IMR-90 (cell line): ENCODE measurements at places on chromosomes 2 and 18.

DNA sequence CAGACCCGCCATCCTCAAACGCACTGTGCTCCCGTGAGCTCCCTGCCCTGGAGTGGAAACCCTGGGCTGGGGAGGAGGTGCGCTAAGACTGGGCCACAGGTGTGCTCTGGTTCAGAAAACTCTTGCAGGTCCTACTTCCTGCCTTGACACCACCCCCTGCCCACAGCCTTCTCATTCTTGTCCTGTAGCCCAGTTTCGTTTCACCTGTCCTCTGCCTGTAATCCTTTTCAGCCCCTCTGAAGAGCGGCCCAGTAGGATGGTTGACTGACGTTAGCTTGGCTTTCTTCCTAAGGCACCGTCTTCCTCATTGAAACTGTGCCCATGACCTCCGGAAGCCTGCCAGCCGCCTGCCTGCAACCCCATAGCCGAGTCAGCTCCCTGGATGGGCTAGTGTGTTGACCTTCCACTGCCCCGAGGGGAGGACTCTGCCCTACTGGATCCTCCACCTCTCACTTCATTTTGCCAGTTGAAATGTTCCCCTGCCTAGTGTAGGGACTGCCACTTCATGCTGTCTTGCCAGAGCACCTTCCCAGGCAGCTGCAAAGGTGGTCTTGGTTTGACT lies 116.9 kb downstream of the AGAP1 start:
- DNase-seq = no peak

DNA sequence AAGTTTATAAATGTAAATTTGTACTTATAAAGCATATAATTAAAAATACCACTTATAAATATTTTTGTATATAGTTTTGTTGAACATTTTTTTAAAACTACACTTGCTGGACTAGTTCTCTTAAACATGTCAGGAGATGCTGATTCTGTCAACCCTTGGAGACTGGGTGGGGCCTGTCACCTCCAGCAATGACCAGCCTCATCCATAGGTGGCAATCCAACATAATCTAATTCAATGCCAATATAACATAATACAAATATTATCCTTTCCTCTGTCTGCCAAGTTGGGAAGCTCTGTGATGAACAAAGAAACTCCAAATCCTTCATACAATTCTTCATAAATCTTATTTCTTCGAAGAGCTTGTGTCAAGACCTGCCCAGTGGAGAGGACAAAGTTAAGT lies 140.4 kb downstream of the RBMS1 start:
- DNase-seq = no peak

GRCh38 chr2:36468463-36469105 lies 113.0 kb downstream of the CRIM1 start:
- peak; percentile 94 for DNase-seq

DNA sequence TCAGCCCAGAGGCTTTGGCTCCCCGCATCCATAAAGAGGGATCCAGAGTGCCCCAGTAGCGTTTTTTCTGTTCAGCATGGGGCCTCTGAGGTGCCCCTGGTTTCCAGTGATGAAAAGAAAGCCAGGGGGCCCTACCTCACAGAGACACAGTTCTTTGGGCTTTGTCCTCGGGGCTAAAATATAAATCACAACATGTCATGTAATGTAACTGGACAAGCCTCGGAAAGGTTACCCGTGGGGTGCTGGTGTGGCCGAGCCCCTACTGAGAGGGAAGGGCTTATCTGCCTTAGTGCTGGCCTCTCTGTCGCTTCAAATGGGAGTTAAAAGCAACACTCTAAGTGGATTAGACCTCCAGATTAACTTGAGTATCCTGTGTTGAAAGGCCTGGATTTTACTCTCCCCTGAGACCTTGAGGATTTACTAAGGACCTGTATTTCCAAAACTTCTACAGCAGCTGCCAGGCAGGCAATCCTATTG lies 251.6 kb upstream of the APCDD1 start:
- no peak for DNase-seq

- DNase-seq = peak; percentile 31
Measured at GRCh38 chr18:63850020-63850419, 37.5 kb upstream of the SERPINB2 start.

GRCh38 chr18:1499265-1499664 lies 594.6 kb downstream of the ADCYAP1 start:
- DNase-seq = no peak

DNA sequence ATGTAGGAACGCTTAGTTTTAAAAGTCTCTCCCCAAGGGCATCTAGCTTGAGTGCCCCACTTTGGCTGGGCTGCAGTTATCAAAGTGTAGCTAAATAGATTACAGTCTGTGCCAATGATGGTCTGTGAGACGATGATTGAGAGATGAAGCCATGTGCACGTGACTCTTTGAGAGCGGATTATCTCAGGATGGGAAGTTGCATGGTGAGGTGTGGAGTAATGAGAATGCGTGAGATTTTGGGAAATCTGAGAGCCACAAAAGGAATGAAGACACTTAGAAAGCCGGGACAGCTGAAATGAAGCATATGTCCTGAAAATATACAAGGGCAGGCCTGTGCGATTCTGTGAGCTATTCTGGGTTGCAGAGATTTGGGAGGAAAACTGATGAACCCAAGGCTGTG lies 370.0 kb downstream of the TGIF1 start:
- no peak for DNase-seq

DNA sequence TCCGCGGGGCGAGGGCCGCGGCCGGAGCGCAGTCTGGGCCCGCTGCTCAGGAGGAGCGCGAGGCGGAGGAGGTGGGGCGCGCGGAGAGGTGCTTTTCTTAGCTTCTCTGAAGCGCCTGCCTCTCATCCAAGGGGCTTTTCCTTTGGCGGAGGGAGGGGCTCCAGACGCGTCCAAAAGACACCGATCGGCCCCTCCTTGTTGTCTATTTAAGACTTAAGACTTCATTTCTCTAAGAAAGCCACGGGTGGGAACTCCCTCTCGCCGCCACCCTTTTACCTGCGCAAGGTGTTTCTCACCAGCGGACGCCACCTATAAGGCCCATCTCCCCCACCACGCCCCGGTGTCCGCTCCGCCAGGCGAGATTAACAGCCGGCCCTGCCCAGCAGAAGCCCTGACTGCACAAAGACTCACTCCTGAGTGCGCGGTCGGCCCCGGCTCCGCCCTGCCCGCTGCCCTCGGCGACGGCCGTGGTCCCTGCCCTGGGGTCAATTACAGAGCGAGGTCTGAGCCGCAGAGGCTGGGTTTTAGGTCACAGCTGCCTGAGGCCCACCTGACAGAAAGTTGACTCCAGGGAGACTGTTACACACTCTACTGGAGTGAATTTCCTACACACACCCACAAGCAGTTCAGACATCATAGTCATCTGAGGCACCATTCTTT lies at the start of gene DSC2:
TSS of gene DSC2 (minus strand) at position 397 of the 660 bp plus-strand sequence. CDS start 450 bp downstream, outside the sequence.
- DNase-seq = no peak

DNA sequence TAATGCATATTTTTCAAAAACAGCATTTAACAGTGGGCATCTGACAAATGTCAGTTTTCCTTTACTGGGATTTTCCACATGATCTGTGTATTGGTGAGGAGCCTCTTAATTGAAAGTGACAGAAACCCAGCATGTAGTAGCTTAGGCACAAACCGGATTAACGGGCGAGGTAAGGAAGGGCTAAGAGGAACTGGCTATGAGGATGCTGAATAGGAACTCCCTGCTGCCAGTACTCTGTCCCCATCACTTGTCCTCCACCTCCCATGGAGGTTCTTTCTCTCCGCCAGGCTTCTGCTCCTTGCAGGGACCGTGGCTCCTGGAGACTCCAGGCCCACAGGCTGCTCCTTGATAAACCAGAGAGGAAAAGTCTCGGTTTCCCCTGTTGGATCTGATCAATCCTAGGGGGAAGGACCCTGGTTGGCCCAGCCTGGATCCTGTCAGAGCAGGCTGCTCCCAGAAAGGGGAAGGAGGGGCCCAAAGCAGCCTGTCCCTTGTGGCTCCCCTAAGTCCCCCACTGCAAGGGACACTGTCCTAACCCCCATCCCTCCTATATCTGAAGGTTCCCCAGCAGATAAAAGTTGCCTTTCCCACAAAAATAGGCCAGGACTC lies 10.3 kb downstream of the TEX44 start:
- DNase-seq = no peak

GRCh38 chr18:58632552-58632951 lies 3.7 kb upstream of the ALPK2 start:
- no peak for DNase-seq

DNA sequence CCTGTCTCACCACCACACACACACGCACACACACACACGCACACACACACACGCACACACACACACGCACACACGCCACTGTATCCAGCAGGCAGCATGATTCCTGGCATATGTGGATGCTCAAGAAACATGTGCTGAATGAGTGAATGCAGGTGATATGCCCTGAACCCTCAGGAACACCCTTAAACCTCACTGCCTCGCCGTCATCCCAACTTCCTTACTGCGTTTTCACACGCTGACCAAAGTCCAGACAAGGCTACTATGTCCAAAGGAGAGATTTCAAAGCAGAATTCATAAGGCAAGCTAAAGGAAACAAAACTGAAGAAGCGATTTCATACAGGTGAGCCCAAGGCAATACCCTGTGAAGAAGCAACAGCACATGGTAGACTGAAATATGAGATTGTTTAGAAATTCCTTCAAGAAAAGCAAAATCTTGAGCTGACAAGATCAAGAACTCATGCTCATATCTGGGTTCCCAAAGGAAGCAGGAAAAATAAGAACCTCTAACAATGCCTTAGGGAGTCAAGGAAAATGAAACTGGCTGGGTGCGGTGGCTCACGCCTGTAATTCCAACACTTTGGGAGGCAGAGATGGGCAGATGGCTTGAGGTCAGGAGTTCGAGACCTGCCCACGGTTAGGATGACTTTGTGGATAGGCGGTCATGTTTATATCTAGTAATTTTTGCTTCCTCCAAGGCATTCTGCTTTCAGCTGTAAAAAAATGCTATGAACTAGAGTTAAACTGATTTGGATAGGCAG lies 69.1 kb downstream of the TNFRSF11A start:
- no peak for DNase-seq

- no peak for DNase-seq
Measured at GRCh38 chr2:157427003-157427921, 16.6 kb downstream of the CYTIP start.

DNA sequence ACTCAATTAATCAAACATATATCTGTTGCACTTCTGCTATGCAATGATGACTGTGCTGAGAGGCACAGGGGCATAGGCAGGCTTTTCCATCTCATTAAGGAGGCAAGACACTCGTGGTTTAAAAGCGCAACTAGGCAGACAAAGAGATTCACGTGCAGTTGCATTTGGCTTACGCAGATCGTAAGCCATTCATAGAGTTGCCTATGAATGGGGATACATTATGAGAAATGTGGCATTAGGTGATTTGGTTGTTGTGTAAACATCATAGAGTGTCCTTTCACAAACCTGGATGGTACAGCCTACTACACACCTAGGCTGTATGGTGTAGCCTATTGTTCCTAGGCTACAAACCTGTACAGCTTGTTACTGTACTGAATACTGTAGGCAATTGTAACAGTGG lies 284.7 kb downstream of the DCC start:
- no peak for DNase-seq

DNA sequence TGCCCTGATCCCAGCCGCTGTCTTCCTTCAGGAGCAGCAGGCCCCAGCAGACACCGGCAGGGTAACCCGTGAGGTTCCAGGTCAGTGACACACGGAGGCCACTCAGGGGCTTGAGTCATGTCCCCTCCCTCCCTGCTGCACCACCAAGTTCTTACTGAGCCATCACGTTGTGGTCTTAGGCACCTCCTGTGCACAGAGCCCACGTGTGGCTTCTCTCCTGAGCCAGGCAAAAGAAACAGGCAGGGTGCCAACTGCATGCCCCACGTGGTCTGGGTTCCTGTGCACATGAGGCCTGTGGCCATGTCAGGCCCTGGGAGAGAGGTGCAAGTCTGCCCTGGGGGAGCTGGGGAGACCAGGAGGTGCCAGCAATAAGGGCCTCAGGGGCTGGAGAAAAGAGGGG lies 264.8 kb downstream of the KLHL29 start:
- peak; percentile 34 for DNase-seq

- no peak for DNase-seq
Measured at GRCh38 chr18:47471784-47472183, 220.3 kb upstream of the SKOR2 start.

GRCh38 chr18:51654488-51655326 lies 457.2 kb upstream of the MEX3C start:
- DNase-seq = no peak

DNA sequence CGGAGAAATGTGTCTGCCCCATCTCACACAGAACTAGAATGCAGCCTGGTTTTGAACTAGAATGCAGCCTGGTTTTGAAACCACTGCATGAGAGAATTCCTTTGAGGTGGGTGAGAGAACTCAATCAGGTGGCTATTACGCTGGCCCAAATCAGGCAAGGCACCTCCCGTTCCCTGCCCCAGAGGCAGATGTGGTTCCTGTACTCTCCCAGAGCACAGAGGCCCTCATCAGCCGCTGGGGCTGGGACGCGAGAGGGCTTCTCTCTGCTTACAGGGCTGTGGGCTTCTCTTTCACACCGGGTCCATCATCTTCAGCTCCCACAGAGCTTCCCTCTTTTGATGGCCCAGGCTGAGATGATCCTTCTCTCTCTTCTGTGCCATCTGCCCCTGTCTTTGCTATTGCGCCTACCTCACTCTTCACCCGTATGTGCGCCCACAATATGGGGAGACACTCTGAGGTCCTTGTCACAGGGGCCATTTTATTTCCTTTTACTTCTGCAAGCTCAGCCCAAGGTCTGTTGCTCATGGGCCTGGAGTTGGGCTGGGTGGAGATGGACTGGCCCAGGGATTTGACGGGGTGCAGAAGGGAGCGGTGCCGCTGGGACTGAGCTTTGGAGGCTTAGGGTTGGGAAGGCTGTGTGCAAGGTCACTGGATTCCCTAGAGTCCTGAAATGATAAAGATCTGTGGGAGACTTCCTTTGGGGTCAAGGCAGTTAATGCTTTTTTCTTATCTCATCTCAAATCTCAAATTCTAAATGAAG lies 84.4 kb upstream of the HS6ST1 start:
- no peak for DNase-seq

DNA sequence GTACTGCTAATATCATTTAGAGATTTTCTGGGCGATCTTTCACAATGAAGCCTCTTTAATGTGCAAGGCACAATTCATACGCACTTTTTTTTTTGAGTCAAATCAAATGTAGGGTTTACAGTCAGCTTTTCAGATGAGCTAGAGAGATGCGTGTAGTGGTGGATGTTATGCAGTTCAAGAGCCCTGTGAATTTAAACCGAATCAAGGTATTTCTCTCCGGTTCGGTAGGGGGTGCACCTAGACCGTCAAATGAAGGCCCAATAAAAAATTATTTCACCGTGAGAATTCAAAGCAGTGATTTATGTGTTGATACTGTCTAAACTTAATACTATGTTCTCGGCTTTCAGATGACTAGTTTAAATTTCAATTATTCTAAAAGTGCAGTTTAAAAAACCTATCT lies 1.1 kb downstream of the PTH2R start:
- peak; percentile 2 for DNase-seq

- no peak for DNase-seq
Measured at GRCh38 chr2:206982360-206982955, 43.1 kb downstream of the CPO start.
